CD8-positive, alpha-beta memory T cell (primary cell): ENCODE measurements at places on chromosomes 1 and 21.
A peak's percentile ranks its signal among the peaks of the same experiment; 100 is the strongest.

DNA sequence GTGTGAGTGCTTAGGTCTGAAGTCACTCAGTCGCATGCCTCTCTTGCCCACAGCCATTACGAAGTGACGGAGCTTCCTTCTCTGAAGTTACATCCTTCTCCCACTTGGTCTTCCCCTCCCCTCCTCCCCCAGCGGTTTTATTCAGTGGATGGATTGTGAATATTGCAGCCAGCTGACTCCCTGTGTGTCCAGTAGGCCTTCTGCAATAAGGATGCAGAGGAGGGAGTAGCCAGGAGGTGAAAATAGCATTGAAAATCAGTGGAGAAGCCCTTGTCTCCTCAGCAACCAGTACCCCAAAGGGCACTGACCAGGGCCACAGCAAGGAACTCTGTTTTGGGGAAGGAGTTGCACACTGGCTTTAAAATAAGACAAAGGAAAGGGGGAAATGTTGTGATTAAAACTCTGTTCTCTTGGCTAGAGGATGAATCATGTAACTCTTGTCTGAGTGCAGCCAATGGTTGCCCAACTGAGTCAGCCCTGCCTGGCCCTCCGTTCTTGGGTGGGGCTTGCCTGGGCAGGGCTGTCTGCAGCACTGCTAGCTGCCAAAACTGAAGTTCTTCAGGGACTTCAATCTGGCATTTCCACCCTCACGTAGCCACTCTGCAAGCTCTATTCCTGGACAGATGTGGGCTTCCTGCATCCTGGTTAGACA, 4.3 kb downstream of the S100A10 start:
- peak; percentile 65 for DNase-seq

GRCh38 chr1:215625949-215626348, 58.8 kb downstream of the KCTD3 start:
- no peak for DNase-seq

DNA sequence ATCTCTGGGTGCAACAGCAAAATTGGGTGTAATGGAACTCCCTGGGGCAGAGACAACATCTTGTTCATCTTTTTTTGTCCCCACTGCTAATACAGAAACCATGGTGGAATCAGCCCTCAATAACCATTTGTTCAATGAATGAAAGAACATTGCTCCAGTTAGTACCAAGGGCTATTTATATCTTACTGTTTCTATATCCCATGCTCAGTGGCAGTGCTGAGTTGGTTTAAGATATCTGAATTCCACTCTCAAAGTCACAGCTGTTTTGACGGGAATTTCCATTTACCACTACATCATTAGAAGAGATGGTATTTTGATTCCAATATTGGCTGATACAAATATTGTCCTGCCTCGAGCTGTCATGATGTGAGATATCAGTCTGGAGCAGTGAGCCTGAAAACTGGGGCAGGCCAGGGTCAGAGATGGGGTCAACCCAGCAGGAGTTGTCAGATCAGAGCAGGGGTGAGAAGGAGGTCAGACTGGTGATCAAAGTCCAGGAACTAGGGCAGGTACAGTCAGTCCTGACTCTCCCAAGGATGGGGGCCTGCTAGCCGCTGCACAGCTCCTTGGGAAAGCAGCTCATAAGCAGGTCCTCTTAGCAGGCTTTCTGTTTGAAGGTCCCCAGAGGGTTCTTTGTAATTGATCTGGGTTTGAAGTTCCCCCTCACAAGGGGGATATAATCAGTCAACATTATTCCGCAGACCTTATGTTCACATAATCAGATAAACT, 5.8 kb upstream of the PHC2 start:
- no peak for DNase-seq

DNA sequence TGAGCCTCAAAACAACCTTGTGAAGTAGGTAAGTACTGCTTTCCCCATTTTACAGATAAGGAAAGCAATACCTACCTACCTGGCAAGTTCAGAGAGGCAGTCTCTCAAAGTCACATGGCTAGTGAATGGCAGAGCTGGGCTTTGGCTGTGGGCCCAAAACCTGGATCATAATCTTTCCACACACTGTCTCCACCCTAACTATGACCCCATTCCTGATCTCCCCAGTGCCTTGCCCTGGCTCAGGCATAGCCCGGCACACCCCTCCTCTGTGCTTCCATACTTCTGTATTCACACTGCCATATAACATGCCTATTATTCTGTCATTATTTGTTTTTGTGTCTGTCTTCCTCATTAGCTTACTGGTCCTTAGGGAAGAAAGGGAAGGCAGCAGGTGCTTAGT, 15.9 kb downstream of the GNG12 start:
- no peak for DNase-seq
